NCI-H524 (cell line): ENCODE measurements at places on chromosomes 12 and 14.

GRCh38 chr12:41532072-41532471, 344.0 kb downstream of the PDZRN4 start:
- DNase-seq: no peak

- DNase-seq: no peak
Observed at GRCh38 chr12:89474615-89475014, 50.0 kb downstream of the GALNT4 start.

- DNase-seq: peak; percentile 19
Observed at GRCh38 chr12:51368640-51369517, 22.3 kb downstream of the GALNT6 start.

GRCh38 chr12:64814432-64814831, 10.0 kb upstream of the TBC1D30 start:
- DNase-seq: peak; percentile 39

DNA sequence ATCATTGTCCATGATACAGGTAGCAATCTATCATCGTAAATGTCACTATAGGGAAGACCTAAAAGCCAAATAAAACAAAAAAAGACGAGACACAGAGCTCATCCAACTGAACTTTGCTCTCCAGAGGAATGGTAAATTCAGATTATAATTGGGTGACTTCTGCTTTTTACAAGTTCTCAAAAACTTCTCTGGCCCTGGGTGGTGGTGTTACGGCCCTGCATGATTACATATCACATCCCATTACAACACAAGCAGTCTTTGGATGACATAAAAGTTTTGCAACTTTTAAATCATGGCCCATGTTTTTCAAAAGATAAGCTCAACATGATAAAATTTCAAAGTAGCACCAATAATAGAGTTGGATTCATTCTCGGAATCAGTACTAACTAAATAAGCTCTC, 299.6 kb downstream of the DIO2 start:
- DNase-seq: no peak

DNA sequence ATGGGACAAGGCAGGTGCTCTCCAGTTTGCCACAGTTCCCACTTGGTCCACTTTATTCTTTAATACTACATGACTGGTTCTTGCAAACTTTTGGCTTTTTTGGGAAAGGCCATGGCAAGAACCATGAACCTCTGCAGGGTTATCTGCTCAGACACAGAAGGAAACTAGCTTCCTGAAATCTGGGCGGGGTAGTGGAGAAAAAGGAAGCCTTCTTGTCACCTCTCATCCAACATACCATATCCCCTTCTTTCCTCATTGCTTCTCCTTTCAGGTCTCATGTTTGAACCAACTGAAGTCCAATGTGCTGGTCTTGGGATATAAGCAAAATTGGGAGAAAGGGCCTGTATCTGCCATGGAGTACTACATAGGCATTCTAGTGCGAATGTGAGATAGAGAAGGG, 5.5 kb upstream of the KLHL33 start:
- DNase-seq: no peak

DNA sequence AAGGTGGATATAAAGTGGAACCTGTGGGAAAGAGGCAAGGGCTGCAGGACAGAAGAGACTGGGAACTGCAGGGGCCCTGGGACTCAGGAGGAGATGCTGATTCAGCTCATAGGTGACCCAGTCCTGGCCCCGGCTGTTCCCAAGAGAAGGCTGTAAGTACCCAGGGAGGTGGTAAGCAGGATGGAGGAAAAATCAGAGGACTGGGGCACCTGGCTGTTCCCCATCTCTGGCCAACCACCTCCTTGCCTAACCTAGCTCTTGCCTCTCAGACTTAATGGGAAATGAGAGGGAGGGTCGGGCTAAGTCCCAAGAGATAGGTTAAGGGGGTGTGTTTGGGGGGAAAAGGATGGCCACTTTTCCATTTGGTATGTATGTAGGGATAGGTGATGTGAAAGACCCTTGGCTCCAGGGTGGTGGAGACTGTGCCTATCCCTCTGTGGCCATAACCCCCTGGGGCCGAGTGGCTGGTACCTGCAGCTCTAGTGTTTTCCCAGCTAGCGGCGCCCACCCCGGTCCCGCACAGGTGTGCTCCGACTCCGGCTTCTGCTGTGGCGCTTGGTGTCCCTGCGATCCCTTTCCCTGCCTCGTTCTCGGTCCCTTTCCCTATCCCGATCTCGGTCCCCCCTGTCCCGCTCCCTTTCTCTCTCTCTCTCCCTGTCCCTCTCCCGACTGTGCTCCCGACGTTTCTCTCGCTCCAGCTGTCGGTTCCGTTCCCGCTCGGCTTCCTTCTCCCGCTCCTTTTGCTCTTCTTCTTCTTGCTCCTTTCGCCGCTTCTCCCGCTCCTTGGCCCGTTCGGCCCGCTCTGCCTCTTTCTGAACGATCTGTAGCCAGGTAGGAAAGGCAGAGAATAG, 1.6 kb upstream of the CDH24 start:
- no peak for DNase-seq
